ENCODE measurements at places on chromosomes 12 and 14. TPM values are rescaled to one million over a fixed set of nuclear protein-coding genes. Genes with fewer than 3 reads are reported as not detected.

DNA sequence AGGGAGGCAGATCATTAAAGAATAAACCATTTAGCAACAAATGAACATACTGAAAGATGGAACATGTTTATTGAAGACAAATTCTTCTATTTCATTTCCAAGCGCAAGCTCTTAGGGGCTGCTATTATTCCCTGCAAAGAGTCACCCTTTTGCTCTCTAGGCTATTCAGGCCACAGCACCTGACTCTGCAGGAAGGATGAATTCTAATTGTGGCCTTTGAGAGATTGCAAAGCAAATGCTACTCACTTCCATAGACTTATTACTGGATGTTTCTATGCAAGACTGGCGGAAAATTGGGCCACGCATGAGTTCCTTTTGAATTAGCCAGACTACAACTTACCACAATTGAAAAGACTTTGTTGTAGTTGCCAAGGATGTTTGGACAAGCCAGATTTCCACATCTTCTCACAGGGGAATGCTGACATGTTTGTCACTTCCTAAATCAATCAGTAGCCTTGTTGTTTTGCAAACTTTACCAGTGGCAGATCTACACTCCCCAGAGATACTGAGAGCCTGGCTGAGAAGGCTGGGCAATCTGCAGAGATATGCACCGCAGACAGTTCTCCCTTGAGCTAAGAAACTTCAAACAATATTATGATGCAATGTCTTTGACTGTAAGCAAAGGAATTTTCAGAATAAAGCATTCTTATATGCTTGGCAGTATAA lies 334.3 kb upstream of the SYT1 start:
- no peaks in the 10 kb centered on the region for H3K4me1 ChIP-seq
- H3K36me3 ChIP-seq, result no peaks in the 10 kb centered on the region
- no peak overlapping the region for H3K4me3 ChIP-seq
- H3K27me3 ChIP-seq, result no peaks in the 10 kb centered on the region
- no peak for DNase-seq

GRCh38 chr14:105589161-105589925 lies 63.0 kb downstream of the TMEM121 start:
- DNase-seq, result no peak
- no peaks in the 10 kb centered on the region for H3K27me3 ChIP-seq
- no peaks in the 10 kb centered on the region for H3K36me3 ChIP-seq
- peak overlapping the region; percentile 26 for H3K27ac ChIP-seq
- peaks cover 24% of the 10 kb centered on the region for H3K4me1 ChIP-seq
- no peak overlapping the region for H3K4me3 ChIP-seq

Gene HPD
- not detected for polyA plus RNA-seq

DNA sequence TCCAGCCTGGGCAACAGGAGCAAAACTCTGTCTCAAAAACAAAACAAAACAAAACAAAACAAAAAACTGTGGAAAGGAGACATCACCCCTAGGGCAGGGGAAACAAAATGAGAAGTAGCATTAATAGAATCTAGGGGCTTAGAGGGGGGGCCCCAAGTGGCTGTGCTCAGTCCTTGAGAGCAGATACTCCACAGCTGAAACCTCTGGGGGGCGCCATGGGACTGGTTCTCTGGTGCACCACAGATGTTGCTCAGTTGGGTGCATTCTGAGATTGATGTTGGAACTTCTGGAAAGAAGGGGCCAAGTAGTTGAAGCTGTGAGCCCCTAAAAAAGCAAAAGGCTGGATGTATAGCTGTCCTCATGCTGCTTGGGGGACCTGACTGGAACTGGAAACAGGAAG lies 11.8 kb upstream of the SYNE2 start:
- no peaks in the 10 kb centered on the region for H3K36me3 ChIP-seq
- peak; percentile 23 for DNase-seq
- H3K27ac ChIP-seq, result no peak overlapping the region

Gene FAM186B
- polyA plus RNA-seq, result not detected

Gene NTS
- not detected for polyA plus RNA-seq

Gene KRT81
- not detected for polyA plus RNA-seq

Gene ENDOU
- polyA plus RNA-seq, result not detected

Gene OR6C1
- not detected for polyA plus RNA-seq

DNA sequence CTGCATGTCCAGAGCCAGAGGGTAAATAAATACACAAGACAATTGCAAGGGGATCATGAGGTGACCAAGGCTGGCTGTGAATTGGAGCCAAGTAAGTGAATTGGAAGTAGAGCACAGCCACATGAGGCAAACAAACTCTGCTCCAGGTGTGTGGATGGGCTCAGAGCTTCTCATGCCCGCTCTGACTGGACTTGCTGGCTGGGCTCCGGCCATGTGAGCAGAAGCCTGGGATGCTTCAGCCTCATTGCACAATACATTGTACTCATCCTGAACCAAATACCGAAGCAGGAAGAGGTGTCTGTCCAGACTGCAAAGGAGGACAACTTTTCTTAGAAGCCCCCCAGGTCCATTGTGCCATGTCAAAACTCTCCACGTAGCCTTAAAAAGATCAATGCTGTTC lies 193.0 kb downstream of the TTC8 start:
- no peak overlapping the region for H3K27ac ChIP-seq
- H3K4me1 ChIP-seq, result no peaks in the 10 kb centered on the region
- H3K4me3 ChIP-seq, result no peak overlapping the region
- no peaks in the 10 kb centered on the region for H3K36me3 ChIP-seq

Gene SLC39A2
- not detected for polyA plus RNA-seq

Gene HOXC5
- not detected for polyA plus RNA-seq

Gene NR1H4
- polyA plus RNA-seq, result not detected

DNA sequence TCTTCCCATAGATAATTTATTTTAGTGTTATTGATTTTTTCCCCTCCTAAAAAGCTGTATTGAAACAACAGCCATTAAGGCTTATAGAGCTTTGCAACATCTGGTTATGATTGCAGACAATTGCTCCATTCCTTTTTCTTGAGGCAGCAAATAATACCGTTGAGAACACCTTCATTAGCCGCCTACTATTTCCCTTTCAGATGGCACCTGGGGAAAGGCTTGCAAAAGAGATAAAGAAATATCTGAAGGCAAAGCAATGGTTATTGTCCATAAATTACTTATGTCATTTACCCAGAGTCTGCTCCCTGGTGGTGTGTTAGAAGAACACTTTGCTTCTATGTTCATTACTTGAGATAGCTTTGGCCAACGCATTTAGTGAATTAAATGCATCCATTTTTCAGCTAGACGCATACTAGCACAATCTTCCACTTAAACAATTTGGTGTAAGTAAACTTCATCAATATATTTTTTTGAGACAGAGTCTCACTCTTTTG lies 377.8 kb downstream of the KCNH5 start:
- DNase-seq, result no peak
- H3K27ac ChIP-seq, result peak overlapping the region; percentile 21
- H3K4me3 ChIP-seq, result no peak overlapping the region
- no peaks in the 10 kb centered on the region for H3K27me3 ChIP-seq
- no peaks in the 10 kb centered on the region for H3K4me1 ChIP-seq

- DNase-seq, result no peak
- no peaks in the 10 kb centered on the region for H3K27me3 ChIP-seq
- no peaks in the 10 kb centered on the region for H3K36me3 ChIP-seq
- H3K4me3 ChIP-seq, result no peak overlapping the region
These were observed 225.4 kb upstream of the PDE3A start for GRCh38 chr12:20142956-20143355.

DNA sequence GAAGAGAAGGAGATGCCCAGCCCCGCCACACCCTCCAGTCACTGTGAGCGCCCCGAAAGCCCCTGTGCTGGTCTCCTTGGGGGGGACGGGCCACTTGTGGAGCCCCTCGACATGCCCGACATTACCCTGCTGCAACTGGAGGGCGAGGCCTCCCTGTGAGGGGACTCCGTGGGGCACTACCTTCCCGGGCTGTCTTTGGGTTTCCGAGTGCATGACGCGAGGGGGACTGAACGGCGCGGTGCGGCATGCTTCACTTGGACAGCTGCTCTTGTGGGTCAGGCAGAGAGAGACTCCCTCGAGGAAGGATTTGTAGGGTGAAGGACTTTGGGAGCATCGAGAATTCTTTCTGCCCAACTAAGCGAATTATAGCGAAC lies 1.1 kb downstream of the CCDC184 start:
- peaks cover 40% of the 10 kb centered on the region for H3K27me3 ChIP-seq
- peak overlapping the region; percentile 82 for H3K4me3 ChIP-seq
- no peak overlapping the region for H3K27ac ChIP-seq
- no peaks in the 10 kb centered on the region for H3K36me3 ChIP-seq
- peaks cover 36% of the 10 kb centered on the region for H3K4me1 ChIP-seq

Gene ESRRB
- not detected for polyA plus RNA-seq

DNA sequence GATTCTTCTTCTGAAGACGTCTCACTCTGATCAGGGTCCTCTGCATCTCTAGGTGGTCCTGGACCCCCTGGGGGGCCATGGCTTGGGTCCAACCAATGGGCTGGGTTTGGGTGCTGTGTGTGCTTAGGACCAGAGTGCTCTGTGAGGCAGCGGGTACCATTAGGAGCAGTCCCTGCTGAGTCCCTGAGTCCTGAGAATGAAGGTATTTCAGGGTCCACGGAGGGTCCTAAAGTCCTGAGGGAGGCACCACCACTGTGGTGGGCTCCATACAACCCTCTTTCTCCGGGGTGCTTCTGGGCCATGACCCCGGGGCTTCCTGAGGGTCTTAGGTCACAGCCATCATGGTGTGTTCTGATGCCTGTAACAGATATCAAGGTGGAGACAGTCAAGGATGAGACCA lies 1.0 kb downstream of the DNAJC14 start:
- peaks cover 47% of the 10 kb centered on the region for H3K4me1 ChIP-seq
- no peaks in the 10 kb centered on the region for H3K36me3 ChIP-seq
- no peaks in the 10 kb centered on the region for H3K27me3 ChIP-seq
- DNase-seq, result no peak
- peak overlapping the region; percentile 99 for H3K4me3 ChIP-seq
- H3K27ac ChIP-seq, result peak overlapping the region; percentile 96

DNA sequence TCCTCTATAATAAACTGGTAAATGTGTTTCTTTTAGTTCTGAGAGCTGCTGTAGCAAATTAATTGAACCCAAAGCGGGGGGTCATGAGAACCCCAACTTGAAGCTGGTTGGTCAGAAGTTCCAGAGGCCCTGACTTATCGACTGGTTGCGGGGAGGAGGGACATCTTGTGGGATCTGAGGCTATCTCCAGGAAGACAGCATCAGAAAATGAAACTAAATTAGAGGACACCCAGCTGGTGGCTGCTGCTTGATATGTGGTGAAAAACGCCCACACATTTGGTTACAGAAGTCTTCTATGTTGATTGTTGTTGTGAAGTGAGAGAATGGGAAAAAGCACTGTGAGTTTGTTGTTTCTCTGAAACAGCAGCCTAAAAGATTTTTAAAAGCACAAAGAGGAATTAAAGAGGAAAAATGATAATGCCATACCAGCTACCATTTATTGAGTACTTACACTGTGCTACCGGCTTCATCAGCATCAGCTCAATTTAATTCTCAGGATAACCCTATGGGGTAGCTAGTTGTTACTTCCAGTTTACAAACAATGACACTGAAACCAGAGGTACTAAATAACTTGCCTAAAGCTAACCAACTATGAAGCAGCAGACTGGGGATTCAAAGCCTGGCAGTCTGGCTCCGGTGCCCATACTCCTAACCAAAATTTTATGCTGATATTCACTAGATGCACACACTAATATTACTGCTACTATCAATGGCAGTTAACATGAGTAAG lies 24.3 kb downstream of the DDX24 start:
- peaks cover 24% of the 10 kb centered on the region for H3K4me1 ChIP-seq
- no peak for DNase-seq
- peak overlapping the region; percentile 18 for H3K27ac ChIP-seq
- H3K4me3 ChIP-seq, result no peak overlapping the region
- no peaks in the 10 kb centered on the region for H3K27me3 ChIP-seq

Gene ARMH4
- not detected for polyA plus RNA-seq

GRCh38 chr12:106227641-106228319 lies 20.0 kb downstream of the CKAP4 start:
- H3K36me3 ChIP-seq, result no peaks in the 10 kb centered on the region
- H3K27ac ChIP-seq, result peak overlapping the region; percentile 98
- DNase-seq, result peak; percentile 28
- H3K27me3 ChIP-seq, result peaks cover 19% of the 10 kb centered on the region
- H3K4me1 ChIP-seq, result no peaks in the 10 kb centered on the region

Gene TAS2R7
- not detected for polyA plus RNA-seq

DNA sequence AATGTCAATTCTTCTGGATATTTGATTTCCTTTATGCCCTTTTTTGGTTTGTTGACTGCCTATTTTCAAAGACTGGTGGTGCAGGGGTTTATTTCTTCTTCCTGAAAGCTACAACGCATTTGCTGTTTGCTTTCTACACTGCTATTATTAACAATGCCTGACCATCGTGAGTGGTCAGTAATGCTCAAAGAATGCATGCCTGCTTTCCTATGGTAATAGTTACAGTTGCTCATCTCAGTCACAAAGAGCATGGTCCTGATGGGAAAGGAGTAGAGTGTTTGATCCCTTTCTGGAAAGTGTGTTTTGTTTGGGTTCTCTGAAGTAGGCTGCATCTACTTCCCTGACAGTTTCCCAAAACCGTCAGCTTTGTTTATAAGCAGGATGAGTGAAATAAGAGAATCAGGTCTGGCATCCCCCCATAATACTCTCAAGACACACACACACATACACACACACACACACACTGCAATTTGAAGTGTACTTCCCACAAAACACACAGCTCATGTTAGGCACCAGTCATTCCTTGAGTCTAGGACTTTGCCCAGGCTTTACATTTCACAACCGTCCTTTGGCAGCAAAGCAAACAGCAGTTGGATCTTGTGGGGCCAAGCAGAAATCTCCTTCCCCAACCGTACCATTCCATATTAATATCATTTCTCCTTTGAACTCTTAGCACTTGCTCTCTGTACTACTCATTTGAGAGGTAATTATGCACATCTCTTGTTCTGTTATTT lies 56.6 kb downstream of the SUDS3 start:
- no peak for DNase-seq
- peaks cover 8% of the 10 kb centered on the region for H3K36me3 ChIP-seq
- no peaks in the 10 kb centered on the region for H3K4me1 ChIP-seq
- no peak overlapping the region for H3K4me3 ChIP-seq

DNA sequence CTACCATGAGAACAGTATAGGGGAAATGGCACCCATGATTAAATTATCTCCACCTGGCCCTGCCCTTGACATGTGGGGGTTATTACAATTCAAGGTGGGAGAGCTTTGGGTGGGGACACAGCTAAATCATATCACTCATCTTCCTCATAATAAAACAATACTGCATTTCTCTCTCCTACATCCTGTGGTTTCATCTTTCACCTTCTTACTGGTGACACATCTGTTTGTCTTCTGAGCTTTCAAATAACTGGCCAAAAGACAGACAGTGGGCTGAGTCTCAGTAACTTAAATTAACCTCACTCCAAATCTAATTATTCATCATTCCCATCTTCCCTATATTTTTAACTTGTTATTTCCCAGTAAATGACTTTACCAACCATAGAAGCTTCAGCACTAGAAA lies 729.7 kb upstream of the USP15 start:
- no peaks in the 10 kb centered on the region for H3K27me3 ChIP-seq
- no peak overlapping the region for H3K27ac ChIP-seq
- no peaks in the 10 kb centered on the region for H3K36me3 ChIP-seq
- H3K4me1 ChIP-seq, result no peaks in the 10 kb centered on the region
- DNase-seq, result no peak

Gene PTCSC3
- not detected for polyA plus RNA-seq
